H9 (cell line): ENCODE measurements at places on chromosomes 1 and 21. TPM values are rescaled to one million over a fixed set of nuclear protein-coding genes. Genes with fewer than 3 reads are reported as not detected.
A peak's percentile ranks its signal among the peaks of the same experiment; 100 is the strongest.

- H3K27ac ChIP-seq: no peak overlapping the region
- H3K27me3 ChIP-seq: no peaks in the 10 kb centered on the region
- H3K36me3 ChIP-seq: no peaks in the 10 kb centered on the region
- no peak for DNase-seq
- H3K4me1 ChIP-seq: peaks cover 2% of the 10 kb centered on the region; the same call in 1 of the 2 replicates
Observed at GRCh38 chr1:89706700-89707012, 73.7 kb downstream of the LRRC8C start.

DNA sequence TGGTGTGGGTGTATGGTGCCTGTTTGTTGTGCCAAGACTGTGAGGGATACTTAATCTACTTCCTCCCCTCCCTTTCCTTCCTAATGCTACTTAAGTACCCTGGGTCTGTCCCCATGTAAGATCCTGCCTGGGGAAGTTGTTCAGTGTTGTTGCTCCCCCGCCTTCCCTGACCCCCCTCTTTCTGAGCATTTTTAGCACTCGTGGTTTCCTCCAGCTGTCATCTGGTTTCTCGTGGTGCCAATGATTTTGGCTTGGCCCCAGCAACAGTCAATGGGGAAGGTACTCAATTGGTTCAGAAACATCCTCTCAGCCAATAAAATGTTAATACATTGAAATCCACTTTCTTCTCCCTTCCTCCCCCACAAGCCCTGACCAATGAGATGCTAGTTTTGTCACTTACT is 8.0 kb upstream of the B4GALT3 start:
- H3K27ac ChIP-seq: no peak overlapping the region
- no peak for DNase-seq
- H3K27me3 ChIP-seq: no peaks in the 10 kb centered on the region
- H3K4me1 ChIP-seq: no peaks in the 10 kb centered on the region

SYT11 gene
- total RNA-seq: 0.28 and 0.39 TPM in 2 replicates

ITSN1 gene
- 90.7 and 94.2 TPM in 2 replicates for total RNA-seq

DNA sequence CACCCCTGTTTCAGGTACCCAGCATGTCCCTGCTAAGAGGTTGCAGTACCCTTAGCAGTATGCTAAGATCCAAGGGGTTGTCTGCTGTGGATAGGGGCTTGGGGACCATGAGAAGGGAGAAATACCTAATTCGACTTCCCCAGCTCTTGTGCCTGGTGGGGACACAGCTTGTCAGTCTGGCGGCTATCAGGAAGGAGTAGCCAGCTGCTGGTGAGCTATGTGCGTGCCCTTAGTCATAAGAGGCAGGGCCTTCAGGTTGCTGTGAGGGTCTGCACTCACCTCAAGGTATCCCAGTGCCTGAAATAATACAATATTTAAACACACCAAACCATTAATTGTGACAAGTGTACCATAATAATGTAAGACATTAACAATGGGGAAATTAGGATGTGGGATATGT is 205.1 kb upstream of the SGIP1 start:
- H3K4me3 ChIP-seq: no peak overlapping the region
- peaks cover 1% of the 10 kb centered on the region; the same call in 1 of the 2 replicates for H3K4me1 ChIP-seq
- no peak overlapping the region for H3K27ac ChIP-seq
- DNase-seq: no peak

GRCh38 chr1:95548211-95548610 is 314.2 kb downstream of the RWDD3 start:
- H3K27me3 ChIP-seq: no peaks in the 10 kb centered on the region
- H3K27ac ChIP-seq: no peak overlapping the region
- no peaks in the 10 kb centered on the region for H3K36me3 ChIP-seq
- DNase-seq: no peak

- H3K27me3 ChIP-seq: no peaks in the 10 kb centered on the region
- DNase-seq: no peak
- H3K27ac ChIP-seq: no peak overlapping the region
Observed at GRCh38 chr21:15400905-15401304, 328.9 kb upstream of the USP25 start.

GRCh38 chr1:25796811-25797458 is 3.1 kb upstream of the SELENON start:
- DNase-seq: peak; percentile 86
- H3K27me3 ChIP-seq: no peaks in the 10 kb centered on the region
- no peaks in the 10 kb centered on the region for H3K4me1 ChIP-seq
- H3K4me3 ChIP-seq: peak overlapping the region; percentile 5; the same call in 1 of the 3 replicates
- peaks cover 11% of the 10 kb centered on the region for H3K36me3 ChIP-seq

DCDC2B gene
- not detected in 2 replicates for total RNA-seq

DNA sequence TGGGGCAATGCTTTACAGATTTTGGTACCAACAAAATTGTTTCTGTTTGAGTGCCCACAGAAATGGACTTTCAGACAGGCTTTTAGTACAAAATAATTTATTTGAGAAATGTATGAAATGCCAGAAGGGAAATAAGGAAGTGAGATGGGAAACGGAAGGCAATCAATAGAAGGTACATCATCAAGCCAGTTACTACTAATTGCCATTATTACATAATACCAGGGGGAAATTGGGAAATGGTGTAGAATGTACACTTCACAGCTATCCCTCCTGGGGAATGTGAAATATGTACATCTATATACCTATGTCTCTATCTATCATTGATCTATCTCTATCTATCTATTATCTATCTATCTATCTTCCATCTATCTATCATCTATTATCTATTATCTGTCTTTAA is 264.6 kb upstream of the B3GALT2 start:
- H3K27me3 ChIP-seq: no peaks in the 10 kb centered on the region
- no peak overlapping the region for H3K4me3 ChIP-seq
- no peaks in the 10 kb centered on the region for H3K4me1 ChIP-seq
- no peaks in the 10 kb centered on the region for H3K36me3 ChIP-seq
- DNase-seq: no peak
- no peak overlapping the region for H3K27ac ChIP-seq
